NCI-H510A treated with DMSO at 0.1 percent for 48 hours (cell line): ENCODE measurements at places on chromosomes 6 and 20.
A peak's percentile ranks its signal among the peaks of the same experiment; 100 is the strongest.

DNA sequence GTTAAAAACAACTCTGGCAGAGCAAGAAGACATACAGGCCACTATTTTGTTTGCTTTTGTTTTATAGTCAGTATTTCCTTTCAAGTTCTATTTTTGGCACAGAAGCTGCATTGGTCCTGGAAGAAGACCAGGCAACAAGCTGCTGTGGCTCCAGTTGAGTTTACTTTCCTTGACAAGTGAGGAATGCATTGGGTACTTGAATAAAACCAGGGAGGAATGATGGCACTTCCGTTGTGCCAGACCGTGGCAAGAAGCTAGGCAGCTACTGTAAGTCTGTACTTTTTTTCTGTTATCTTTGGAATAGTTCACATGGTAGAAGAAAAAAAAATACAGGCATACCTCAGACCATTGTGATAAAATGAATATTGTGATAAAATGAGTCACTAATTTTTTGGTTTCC, 66.3 kb downstream of the NCOA3 start:
- DNase-seq, result peak; percentile 81

- no peak for DNase-seq
These were observed 94.4 kb downstream of the TOX2 start for GRCh38 chr20:44008806-44009678.

GRCh38 chr20:48247961-48248360, 462.7 kb upstream of the SULF2 start:
- no peak for DNase-seq

DNA sequence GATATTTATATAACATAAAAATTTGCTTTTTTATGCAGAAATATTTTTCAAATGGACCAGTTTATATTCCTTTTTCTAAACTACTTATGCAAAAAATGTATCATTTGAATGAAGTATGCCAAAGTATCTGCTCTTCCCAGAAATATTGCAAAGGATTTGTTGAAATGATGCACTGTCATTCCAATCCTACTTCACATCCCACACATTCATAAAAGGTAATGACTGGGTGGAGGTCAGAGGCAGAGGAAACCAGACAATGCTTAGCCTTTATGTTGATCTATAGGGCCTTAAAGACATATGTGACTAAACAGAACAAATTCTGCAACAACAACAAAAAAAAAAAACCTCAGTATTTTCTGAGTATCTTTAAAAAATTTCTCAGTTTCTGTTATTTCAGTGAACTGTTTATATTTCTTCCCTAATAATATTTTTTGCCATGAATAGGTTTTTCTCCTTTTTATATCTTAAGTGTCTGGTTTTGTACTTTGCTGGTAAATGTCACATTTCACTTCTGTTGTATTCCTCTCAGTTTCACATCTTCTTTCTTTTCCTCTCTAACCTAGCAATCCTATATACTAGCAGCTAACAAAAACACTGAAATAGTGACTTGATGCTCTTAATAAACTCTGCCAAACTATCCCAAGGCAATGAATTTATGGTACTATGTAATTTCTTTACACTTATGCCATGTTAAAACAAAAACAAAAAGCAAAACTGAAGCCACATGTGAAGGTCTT, 374.1 kb downstream of the BCKDHB start:
- no peak for DNase-seq

DNA sequence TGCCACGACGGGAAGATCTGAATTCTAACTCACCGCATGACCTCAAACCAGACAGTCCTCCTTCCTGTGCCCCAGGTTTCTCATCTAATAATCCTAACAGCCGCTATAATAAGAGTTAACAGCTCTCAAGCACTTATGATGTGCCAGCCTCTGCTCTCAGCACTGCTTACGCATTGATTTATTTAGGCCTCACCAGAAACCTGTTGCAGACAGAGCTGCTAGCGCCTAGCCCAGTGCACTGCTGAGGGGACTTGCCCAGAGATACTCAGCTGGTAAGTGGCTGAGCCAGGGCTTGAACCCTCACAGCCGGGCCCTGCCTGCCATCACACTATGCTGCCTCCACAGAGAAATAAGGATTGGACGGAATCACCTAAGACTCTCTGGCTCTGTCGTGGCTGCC, 37.7 kb downstream of the GRM4 start:
- peak; percentile 50 for DNase-seq

- peak; percentile 44 for DNase-seq
These were observed 800 bp downstream of the ABCC10 start for GRCh38 chr6:43428112-43428570.

DNA sequence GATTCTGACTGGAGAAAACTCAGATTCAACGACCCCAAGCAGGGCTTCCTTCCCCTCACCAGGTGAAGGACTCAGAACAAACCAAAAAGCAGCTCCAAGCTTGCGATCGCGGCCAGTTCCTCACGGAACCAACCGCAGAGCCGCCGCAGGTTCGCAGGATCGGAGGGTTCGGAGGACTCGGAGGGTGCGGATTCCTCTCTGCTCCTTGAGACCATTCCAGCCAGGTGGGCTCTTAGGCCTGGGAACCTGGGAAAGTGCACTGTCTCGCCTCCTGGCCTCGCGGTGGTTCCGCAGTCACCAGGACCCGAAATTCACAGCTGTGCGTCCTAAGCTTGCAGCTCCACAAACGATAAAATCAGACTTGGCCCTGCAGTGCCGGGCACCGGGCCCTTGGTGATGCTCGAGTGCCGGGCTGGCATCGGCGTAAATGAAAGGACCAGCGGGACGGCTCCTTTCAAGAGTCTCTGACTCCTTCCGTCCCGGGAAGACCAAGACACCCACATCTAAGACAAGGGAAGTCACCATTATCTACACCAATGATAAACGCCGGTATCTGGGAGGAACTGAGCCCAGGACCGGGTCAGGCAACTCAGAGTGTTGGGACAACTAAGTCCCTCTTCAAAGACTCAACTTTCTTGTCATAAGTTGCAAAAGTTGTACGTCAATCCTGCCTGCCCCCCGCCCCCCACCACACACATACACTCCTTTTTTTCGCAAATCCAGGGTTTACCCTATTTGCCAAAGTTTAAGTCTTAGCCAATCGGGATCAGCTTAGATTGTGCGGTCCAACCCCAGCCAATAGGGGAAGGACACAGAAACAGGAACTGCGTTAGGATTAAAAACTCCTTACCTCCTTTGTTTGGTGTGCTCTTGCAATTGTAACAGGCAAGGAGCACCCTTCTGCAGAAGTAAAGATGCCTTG, 69.8 kb upstream of the PRSS16 start:
- DNase-seq, result peak; percentile 63

- no peak for DNase-seq
These were observed 64.5 kb downstream of the TRMT11 start for GRCh38 chr6:126050795-126051194.

DNA sequence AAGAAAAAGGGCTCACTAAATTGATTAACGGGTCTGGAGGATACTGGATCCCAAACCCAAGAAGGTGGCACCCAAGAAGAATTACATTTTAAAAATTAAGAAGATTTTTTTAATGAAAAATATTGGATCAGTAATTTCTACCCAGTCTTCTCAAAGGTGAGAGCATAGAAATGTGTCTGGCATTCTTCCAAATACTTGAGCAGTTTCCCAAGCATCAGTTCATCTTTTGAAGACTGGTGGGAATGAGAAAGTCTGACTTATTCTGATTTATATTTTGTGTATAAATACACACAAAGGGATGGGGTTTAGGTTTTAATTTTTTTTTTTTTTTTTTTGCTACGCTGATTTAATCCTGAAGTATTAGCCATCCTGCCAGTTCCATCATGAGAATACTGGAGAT, 3.3 kb downstream of the MGME1 start:
- peak; percentile 47 for DNase-seq

DNA sequence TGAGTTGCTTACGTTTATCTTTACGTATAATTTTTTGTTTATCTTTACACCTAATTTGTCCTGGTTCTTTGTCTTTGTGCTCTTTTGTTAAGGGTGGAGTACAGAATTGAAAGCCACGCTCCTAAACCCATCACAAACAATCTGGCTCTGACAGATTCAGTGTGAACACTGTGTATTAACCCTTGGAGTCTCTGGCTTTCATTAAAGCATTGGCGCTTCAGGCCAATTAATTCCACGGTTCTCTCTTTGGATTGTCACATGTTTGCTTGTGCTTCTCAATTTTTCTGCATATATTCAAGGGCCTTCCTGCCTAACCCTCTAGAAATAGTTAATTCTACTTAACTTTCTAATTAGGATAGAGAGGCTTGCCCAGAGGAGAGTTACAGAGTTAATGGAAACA, 38.6 kb downstream of the NKX2-4 start:
- no peak for DNase-seq
